ENCODE measurements at places on chromosomes 13 and 19.
A peak's percentile ranks its signal among the peaks of the same experiment; 100 is the strongest.

DNA sequence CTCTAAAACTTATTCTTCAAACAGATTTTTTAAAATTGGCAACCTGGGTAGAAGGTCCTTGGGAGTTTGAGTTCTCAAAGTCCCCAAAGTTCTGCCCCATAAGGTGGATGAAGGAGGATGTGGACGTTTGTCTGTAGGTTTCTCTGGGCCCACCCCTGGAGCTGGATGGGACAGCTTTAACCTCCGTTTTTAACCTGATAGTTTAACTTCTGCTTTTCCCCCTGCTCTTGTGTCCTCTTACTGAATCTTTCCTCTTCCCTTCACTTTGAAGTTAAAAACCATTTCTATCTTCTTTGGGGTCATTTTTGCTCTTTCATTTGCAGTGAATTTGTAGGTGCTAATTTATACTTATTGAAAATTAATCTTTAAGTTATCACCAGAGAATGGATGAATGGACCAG lies 79.1 kb downstream of the ESD start:
- DNase-seq = no peak
- H3K27me3 ChIP-seq = no peaks in the 10 kb centered on the region
- no peak overlapping the region for H3K4me3 ChIP-seq
- H3K4me1 ChIP-seq = peaks cover 3% of the 10 kb centered on the region
- H3K27ac ChIP-seq = no peak overlapping the region

GRCh38 chr13:22200440-22200839 lies 529.6 kb downstream of the FGF9 start:
- no peak overlapping the region for H3K27ac ChIP-seq
- H3K27me3 ChIP-seq = no peaks in the 10 kb centered on the region
- no peaks in the 10 kb centered on the region for H3K4me1 ChIP-seq
- H3K4me3 ChIP-seq = no peak overlapping the region
- no peak for DNase-seq
- peaks cover 2% of the 10 kb centered on the region for H3K36me3 ChIP-seq

DNA sequence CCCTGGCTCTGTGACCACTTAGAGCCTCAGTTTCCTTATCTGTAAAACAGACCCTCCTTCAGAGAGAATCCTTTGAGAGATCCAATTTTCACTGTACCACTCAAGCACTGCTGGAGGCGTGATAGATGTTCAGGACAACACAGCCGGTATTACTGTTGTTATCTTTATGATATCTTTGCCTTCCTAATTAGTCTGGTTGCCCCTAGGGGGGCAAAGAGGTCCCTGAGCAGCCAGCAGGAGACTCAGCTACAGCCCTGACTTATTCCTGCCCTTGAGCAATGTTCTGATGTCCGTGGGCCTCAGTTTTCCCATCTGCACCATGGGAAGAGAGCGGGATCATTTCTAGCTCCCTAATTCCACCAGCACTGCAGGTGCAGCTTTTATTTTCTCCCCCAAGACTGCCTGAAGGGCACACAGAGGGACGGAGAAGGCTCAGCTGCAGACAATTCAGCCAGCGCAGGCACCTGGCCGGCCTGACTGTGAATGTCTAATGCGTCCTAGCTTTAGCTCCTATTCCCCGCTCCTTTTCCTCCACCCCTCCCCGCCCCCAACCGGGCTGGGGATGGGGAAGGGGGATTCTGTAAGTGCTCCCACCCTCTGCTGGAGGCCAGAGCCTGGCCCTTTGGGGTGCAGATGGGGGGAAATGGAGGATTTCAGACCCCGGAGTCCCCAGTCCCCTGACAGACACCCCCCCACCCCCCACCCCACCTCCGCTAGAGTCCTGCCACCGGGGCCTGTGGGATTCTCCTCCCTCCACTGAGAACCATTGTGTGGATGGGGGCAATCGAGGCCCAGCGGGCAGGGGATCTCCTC lies 16.2 kb downstream of the TLE5 start:
- H3K27ac ChIP-seq = no peak overlapping the region
- DNase-seq = no peak
- H3K4me3 ChIP-seq = no peak overlapping the region
- H3K27me3 ChIP-seq = peaks cover 14% of the 10 kb centered on the region
- no peaks in the 10 kb centered on the region for H3K36me3 ChIP-seq

DNA sequence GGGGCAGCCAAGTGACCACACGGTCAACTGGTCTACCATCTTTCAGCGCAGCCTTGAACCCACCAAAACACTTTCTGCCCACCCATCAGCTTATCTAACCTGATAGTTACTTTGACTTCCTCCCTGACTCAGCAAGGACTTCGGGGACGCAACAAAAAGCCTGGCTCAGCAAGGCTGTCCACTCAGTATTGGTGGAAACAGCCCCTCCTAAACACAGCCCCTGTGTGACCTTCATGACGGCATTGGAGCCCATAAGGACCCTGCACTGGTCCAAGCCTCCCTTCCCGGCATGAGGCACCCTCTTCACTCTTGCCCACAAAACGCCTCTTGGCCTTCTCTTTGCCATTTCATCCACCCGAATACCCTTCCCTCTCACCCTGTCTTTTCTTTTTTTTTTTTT lies 39.1 kb downstream of the INSR start:
- no peak overlapping the region for H3K4me3 ChIP-seq
- H3K27ac ChIP-seq = no peak overlapping the region
- no peaks in the 10 kb centered on the region for H3K36me3 ChIP-seq
- H3K27me3 ChIP-seq = peaks cover 9% of the 10 kb centered on the region
- no peak for DNase-seq

DNA sequence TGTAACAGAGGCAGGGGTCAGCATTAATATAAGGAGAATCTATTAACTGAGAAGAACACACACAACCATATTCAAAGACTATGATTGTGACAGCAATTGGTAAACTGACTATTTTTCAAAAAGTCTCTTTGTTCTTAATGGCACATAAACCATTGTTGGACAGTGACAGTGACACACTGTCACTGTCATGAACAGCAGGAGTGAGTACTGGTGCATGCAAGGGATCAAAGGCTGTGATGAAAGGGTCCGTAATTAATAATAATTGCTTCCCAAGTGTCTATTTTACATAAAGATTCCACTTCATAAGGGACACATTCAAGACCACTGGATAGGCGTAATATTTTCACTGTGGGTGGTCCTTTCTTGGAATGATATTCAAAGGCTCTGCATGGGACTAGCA lies 50.7 kb downstream of the LHFPL6 start:
- H3K4me3 ChIP-seq = no peak overlapping the region
- peaks cover 9% of the 10 kb centered on the region for H3K27me3 ChIP-seq
- DNase-seq = no peak
- no peak overlapping the region for H3K27ac ChIP-seq

GRCh38 chr13:35349673-35350278 lies 126.7 kb downstream of the MAB21L1 start:
- no peaks in the 10 kb centered on the region for H3K4me1 ChIP-seq
- no peak for DNase-seq
- no peak overlapping the region for H3K27ac ChIP-seq
- H3K4me3 ChIP-seq = no peak overlapping the region

DNA sequence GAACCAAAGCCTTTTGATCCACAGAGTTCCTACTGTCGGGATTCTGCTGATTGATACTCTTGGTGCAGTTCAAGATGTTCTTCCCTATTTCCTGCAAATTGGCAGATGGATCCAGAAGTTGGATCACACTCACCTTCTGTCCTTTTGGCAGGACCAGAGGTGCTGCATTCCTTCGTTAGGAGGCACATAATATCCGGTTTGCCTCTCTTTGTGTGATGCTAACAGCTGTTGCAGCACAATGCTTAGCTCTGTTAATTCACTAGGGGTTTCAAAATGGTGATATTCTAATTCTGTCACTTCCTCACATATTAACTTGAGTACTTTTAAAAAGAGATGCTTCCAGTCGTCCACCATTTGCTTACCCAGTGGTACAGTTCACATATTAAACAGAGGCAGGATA lies 15.2 kb upstream of the CHST8 start:
- H3K27ac ChIP-seq = no peak overlapping the region
- DNase-seq = no peak
- no peak overlapping the region for H3K4me3 ChIP-seq
- peaks cover 13% of the 10 kb centered on the region for H3K27me3 ChIP-seq
- H3K36me3 ChIP-seq = no peaks in the 10 kb centered on the region

DNA sequence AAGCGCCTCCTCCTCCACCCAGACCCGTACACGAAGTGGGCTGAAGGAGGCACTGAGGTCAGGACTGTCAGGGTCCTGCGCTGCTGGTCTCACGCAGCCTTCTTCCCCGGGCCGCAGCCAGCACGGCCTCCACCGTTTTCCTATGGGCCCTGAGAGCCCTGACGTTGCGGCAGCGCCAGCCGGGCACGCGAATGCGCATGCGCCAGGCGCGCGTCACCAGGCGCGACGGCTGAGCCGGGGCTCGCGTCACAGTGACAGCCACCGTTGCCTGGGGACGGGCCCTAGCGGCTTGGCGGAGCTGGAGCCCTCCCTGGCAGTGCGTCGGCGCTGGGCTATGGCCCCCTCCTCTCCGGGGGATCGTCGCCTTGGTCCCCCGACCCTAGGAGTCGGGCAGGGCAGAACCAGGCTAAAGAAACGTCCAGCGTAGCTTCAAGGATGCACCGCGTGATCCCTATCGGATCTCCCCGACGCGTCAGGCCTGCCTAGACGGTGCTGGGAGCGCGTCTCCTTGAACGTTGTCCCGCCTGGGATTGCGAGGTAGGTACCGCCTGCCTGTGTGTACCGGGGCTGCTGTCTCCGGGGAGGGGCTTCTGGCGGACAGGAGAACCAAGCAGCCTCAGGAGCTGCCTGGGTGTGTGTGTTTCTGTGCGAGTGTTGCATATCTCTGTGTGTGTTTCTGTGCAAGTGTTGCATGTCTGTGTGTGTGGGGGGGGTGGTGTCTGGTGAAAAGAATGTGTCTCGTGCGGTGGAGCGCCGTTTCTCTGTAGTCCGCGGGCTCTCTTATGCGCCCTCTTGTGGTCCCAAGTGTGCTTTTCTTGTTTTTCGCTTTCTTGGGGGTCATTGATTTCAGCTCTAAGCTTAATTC lies 43.2 kb downstream of the ZNF571 start:
- peak; percentile 90 for DNase-seq
- no peaks in the 10 kb centered on the region for H3K27me3 ChIP-seq
- no peaks in the 10 kb centered on the region for H3K4me1 ChIP-seq
- H3K4me3 ChIP-seq = peak overlapping the region; percentile 99
- peak overlapping the region; percentile 96 for H3K27ac ChIP-seq

- peaks cover 3% of the 10 kb centered on the region for H3K36me3 ChIP-seq
- no peak for DNase-seq
Observed at GRCh38 chr19:5536337-5536894, 31.3 kb downstream of the TINCR start.

- H3K4me1 ChIP-seq = peaks cover 26% of the 10 kb centered on the region
- peaks cover 5% of the 10 kb centered on the region for H3K36me3 ChIP-seq
- H3K27me3 ChIP-seq = no peaks in the 10 kb centered on the region
- peak overlapping the region; percentile 95 for H3K4me3 ChIP-seq
- no peak for DNase-seq
- H3K27ac ChIP-seq = peak overlapping the region; percentile 93
Observed at GRCh38 chr13:40770609-40770933, 419 bp downstream of the MRPS31 start.

All from activated naive CD8-positive, alpha-beta T cell treated with anti-CD3 and anti-CD28 coated beads, Interleukin-2, amount 10 ng/mL, durations not matched to agents 7 days and 5 days (primary cell).